ENCODE measurements at places on chromosomes 3 and 15.
A peak's percentile ranks its signal among the peaks of the same experiment; 100 is the strongest.

DNA sequence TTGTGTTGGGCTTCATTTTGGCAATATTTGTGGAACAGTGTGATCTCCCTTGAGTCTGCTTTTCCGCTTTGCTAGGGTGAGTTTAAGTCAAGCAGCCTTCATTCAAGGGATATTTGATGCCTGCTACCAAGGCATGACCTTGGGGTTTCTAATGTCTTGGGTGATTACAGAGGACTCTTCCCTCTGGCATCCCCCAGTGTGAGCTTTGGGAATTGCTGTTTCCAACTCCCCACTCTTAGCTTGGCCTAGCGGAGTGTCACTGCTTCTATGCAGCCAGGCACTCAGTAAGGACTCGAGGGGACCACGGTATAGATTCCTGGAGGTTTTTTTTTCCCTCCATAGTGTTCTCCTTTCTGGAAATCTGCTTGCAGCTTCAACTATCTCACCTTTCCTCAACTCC lies 21.1 kb downstream of the GCNT3 start:
- DNase-seq = no peak

DNA sequence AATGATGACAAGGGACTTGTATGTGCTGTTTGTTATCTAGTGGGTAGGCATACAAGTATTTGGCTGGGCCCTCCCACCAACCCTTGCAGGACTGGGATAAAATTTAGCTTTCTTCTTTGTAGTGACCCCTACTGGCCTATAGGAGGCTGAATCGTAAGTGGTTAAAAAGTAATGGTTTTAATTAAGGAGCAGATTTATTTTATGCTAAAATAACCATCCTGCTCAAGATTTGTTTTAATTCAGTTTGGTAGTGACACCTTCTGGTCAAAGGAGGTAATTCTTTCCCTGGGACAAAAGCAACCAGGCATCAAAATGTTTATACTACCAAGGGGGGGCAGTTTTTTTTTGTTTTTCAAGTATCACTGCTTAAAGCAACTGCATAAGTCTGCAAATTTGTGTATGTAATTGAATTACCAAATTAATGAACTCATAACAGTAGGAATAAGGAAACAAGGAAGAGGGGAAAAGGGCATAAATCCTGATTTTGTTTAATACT lies 70.7 kb downstream of the TOP2B start:
- DNase-seq = peak; percentile 46

DNA sequence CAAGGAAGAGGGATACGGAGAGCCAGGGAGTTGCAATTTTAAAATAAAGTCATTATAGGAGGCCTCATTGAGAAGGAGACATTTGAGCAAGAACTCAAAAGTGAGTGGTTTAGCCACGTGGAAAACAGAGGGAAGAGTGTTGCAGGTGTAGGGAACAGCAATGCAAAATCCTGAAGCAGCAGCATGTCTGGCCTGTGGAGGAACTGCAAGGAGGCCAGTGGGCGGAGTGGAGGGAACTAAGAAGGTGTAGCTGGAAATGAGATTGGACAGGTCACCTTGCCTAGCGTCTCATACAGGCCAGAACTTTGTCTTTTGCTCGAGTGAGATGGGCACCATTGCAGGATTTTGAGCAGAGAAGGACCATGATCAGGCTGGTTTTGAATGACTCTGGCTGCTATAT lies 34.9 kb downstream of the SAXO2 start:
- no peak for DNase-seq

GRCh38 chr3:51280176-51280575 lies 104.9 kb upstream of the MANF start:
- no peak for DNase-seq

DNA sequence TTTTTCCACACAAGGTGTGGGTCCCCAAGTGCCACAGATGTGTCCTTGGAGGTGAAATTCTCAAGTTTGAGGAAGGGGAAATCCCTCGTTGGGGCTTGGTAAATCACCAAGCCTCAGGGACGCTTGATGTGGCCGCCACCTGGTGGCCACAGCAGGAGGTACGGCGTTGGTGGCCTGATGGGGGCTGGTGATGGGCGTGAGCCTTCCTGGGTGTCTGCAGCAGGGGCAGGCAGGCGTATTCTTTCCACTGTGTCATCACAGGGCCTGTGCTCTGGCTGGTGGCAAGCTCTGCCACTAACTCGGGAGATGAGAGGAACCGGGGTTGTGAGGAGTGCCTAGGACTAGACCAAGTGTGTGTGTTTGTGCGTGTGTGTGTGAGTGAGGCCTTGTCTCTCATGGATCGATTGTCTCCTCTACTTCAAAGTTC lies 4.2 kb downstream of the ACOX2 start:
- DNase-seq = peak; percentile 70

GRCh38 chr15:48413304-48413703 lies 82.1 kb downstream of the DUT start:
- DNase-seq = no peak

- DNase-seq = no peak
These were observed 493.3 kb upstream of the ROBO1 start for GRCh38 chr3:80261082-80261481.

All from MM.1S (cell line).